ENCODE measurements at places on chromosomes 7 and 10. TPM values are rescaled to one million over a fixed set of nuclear protein-coding genes. Genes with fewer than 3 reads are reported as not detected.

AVPI1 gene
- total RNA-seq: 126 TPM

KAZALD1 gene
- total RNA-seq: 0.57 TPM

SMC3 gene
- total RNA-seq: 23.1 TPM

GIMAP1 gene
- total RNA-seq: 0.58 TPM

CBLL1 gene
- 25.6 TPM for total RNA-seq

GRCh38 chr7:70770154-70770553 lies 361.8 kb upstream of the GALNT17 start:
- H3K27me3 ChIP-seq: no peaks in the 10 kb centered on the region
- H3K36me3 ChIP-seq: no peaks in the 10 kb centered on the region
- no peak overlapping the region for H3K4me3 ChIP-seq
- no peak for DNase-seq
- H3K27ac ChIP-seq: no peak overlapping the region

- H3K4me3 ChIP-seq: no peak overlapping the region
- H3K36me3 ChIP-seq: no peaks in the 10 kb centered on the region
- H3K27me3 ChIP-seq: no peaks in the 10 kb centered on the region
- H3K27ac ChIP-seq: no peak overlapping the region
These were observed 44.7 kb upstream of the PITRM1 start for GRCh38 chr10:3217301-3217700.

GRCh38 chr10:72026278-72027111 lies 61.9 kb downstream of the SPOCK2 start:
- peaks cover 13% of the 10 kb centered on the region for H3K4me1 ChIP-seq
- H3K27ac ChIP-seq: peak overlapping the region; percentile 20
- DNase-seq: peak; percentile 76
- no peaks in the 10 kb centered on the region for H3K27me3 ChIP-seq
- H3K36me3 ChIP-seq: no peaks in the 10 kb centered on the region

DNA sequence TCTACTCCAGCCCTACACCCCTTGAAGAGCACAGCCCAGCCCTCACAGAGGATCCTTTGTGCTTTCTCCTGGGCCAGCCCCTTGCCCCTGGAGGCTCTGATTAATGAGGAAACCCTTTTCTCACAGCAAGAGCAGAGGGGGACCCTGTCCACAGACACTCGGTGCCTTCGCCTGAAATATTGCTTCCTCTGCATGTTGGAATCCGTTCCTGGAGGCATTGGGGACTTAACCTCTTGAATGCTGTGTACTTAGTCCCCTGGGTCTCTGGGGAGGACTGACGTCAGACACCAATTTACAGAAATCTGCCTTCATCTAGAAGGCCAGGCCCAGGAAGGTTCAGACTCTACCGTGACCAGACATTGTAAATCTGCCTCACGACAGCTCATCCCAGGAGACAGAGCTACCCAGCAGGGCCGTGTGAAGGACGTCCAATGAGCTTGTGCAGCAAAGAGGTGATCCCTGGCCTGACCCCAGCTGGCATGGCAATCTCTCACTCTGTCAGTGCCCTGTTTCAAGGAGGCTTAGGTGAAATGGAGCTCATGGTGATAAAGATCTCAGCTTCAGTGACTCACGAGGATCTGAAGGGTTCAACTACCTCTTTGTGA lies 8.1 kb upstream of the TMEM72 start:
- no peaks in the 10 kb centered on the region for H3K27me3 ChIP-seq
- no peak overlapping the region for H3K27ac ChIP-seq
- no peaks in the 10 kb centered on the region for H3K36me3 ChIP-seq
- DNase-seq: no peak

DNA sequence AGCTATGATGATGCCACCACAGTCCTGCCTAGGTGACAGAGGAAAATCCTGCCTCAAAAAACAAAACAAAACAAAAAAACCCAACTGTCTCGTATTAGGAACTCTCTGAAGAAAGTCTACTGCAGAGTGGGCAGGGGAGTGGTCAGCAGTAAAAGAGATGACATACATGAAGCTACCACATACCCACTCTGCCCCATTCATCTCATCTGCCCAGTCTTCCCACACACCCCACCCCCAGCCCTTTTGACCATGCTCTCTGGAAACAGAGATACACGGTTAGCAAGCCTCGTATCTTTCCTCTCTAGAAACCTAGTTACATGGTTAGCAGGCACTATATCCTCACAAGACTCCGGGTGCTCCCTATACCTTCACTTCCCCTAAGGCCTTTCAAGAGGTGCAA lies 8.3 kb downstream of the SLC37A3 start:
- no peak for DNase-seq
- H3K27me3 ChIP-seq: no peaks in the 10 kb centered on the region
- no peaks in the 10 kb centered on the region for H3K36me3 ChIP-seq
- H3K4me3 ChIP-seq: no peak overlapping the region
- H3K27ac ChIP-seq: no peak overlapping the region

GRCh38 chr10:91238191-91238590 lies 17.7 kb downstream of the PCGF5 start:
- no peak overlapping the region for H3K27ac ChIP-seq
- H3K27me3 ChIP-seq: no peaks in the 10 kb centered on the region
- H3K4me1 ChIP-seq: no peaks in the 10 kb centered on the region
- no peak for DNase-seq
- H3K4me3 ChIP-seq: no peak overlapping the region

DNA sequence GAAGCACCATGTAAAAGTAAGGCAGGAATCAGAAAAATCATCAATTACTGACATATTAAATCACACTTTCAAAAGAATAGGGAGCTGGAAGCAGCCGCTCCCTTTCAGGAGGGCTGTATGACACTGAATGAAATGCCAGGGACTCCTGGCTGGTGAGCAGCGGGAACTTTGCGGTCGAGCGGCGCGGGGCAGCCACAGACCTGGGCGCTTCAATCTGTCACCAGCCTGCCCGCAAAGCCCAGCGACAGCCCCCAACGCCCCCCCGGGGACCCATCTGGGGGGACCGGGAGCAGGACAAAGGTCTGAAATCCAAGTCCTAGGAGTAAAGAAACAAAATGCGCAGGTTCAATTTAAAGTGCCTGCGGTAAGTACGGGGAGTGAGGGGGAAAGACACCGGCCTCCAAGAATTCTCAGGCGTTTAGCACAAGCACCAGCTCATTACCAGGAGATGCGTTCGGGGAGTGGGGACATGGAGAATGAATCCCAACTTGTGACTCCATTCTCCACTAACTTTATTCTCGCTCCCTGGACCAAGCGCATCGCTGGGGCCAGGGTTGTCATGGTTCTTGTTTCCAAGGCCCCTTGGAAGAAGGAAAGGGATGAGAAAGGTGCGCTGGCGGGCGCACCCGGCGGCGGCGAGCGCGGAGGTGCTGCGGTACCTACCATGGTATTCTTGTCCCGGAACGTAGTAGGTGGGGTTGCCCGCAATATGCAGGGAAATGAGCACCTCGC lies 824 bp downstream of the RELN start:
- H3K4me1 ChIP-seq: no peaks in the 10 kb centered on the region
- H3K4me3 ChIP-seq: no peak overlapping the region
- H3K27ac ChIP-seq: no peak overlapping the region
- H3K36me3 ChIP-seq: no peaks in the 10 kb centered on the region
- no peak for DNase-seq
- no peaks in the 10 kb centered on the region for H3K27me3 ChIP-seq

DNA sequence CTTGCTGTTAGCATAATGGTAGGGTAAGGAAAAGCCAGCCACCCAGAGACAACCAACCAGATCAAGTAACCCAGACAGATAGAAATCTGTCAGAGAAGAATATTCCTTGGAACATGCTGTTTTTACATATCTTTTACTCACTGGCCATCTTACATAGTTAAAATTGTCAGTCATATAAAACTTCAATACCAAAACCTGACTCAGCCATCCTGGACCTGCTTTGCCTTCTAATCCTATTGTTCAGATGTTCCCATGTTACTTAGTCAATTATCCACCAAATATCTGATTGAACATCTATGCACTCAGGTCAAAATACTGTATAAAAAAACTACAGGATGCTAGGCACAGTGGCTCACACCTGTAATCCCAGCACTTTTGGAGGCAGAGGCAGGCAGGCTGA lies 466.5 kb upstream of the NRP1 start:
- no peaks in the 10 kb centered on the region for H3K27me3 ChIP-seq
- no peaks in the 10 kb centered on the region for H3K36me3 ChIP-seq
- H3K4me3 ChIP-seq: no peak overlapping the region
- no peak for DNase-seq
- H3K27ac ChIP-seq: no peak overlapping the region

GRCh38 chr10:11298116-11298515 lies 280.4 kb downstream of the CELF2 start:
- H3K27ac ChIP-seq: no peak overlapping the region
- H3K36me3 ChIP-seq: no peaks in the 10 kb centered on the region
- H3K4me1 ChIP-seq: peaks cover 2% of the 10 kb centered on the region
- no peaks in the 10 kb centered on the region for H3K27me3 ChIP-seq
- DNase-seq: no peak

Measured in ovary (tissue), 10 donors.